ENCODE measurements at places on chromosomes 16 and 17.

GRCh38 chr17:37317867-37318266, 57.9 kb upstream of the C17orf78 start:
- DNase-seq = no peak

GRCh38 chr16:62135911-62136310, 99.7 kb upstream of the CDH8 start:
- DNase-seq = no peak

DNA sequence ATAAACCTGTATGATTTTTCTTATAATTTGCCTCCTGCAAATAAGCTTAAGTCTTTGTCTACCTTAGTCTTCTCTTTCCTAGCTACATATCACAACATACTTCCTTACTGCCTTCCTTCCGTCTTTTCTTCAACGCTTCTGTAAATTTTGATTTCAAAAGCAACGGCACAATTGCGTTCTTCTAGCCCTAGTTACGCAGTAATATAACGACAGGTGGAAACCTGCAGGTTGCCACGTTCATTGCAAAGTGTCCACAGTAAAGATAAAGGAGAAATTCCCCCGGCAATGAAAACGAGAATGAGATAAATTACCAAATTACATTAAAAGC, 546 bp upstream of the PSMD7 start:
- DNase-seq = no peak

- no peak for DNase-seq
These were observed 14.9 kb downstream of the DUS2 start for GRCh38 chr16:68037841-68038597.

- DNase-seq = no peak
These were observed 8.4 kb downstream of the RSPRY1 start for GRCh38 chr16:57194512-57194911.

GRCh38 chr16:281660-282255, 1.2 kb upstream of the PDIA2 start:
- no peak for DNase-seq

DNA sequence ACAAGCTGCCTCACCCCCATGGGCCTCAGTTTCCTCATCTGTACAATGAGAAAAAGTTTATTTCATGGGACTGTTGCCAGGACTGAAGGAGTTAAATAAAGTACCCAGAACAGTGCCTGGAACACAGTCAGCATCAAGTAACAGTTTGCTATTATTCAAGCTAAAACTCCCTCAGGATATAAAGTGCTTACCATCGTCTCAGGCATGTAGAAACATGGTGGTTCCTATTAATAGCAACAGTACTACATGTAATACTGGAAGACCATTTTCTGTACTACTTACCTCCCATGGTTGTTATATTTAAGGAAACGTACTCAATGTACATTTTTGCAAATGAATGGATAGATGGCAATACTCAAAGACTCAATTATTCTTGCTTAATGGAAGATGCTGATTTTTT, 93.4 kb downstream of the NCOR1 start:
- no peak for DNase-seq

GRCh38 chr17:74296548-74296936, 22.5 kb downstream of the DNAI2 start:
- no peak for DNase-seq

- DNase-seq = no peak
These were observed 9.4 kb upstream of the FASN start for GRCh38 chr17:82107341-82107860.

- no peak for DNase-seq
These were observed 54.9 kb downstream of the SREBF1 start for GRCh38 chr17:17781591-17782496.

GRCh38 chr16:59527206-59527997, 793.3 kb upstream of the GOT2 start:
- DNase-seq = no peak

DNA sequence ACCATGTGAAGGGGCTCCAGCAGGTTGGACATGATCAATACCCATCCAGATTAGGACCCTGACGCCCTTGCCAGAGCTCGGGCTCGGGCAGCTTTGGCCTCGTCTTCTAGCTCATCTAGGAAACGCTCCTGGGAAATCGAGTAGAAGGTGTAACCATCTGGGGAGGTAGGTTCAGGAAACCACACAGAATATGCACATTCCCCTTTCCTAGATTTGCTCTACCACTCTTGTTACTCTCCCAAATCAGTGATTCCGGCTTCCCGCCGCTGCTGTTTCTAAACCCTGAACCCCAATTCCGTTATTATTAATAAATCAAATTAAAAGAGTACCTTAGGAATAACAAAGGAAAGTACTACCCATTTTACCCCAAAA, 507 bp downstream of the COA3 start:
- DNase-seq = no peak

DNA sequence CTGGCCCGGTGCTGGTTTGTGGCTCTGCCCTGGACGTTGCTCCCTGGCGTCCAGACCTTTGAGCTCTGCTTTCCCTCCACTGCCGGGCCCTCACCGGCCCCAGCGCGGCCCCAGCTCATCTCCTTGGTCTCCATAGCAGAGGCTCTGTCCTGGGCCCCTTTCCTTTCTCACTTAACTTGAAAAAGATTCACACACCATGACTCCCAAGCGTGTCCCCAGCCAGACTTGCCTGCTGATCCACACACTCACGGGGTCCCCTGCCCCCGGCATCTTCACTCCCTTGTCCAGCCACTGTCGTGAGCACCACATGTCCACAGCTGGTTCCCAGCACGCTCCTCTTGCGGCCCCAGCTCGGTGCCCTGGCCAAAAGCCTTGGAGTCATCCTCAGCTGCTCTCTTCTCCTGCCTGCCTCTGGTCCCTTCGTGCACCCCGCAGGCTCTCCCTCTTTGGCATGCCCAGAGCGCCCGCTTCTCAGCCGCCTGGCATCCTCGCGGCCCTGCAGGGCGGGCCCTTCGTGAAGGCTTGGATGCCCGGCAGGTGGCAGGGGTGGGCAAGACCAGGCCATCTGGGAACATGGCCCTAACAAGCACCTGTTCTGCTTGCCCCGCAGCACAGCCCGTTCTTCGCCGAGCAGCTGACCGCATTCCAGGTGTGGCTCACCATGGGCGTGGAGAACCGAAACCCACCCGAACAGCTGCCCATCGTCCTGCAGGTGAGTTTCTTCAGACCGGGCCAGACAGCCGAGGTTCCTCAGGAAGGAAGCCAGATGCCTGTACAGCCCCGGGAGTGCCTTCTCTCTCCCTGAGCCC, 145.6 kb upstream of the CHMP6 start:
- no peak for DNase-seq

DNA sequence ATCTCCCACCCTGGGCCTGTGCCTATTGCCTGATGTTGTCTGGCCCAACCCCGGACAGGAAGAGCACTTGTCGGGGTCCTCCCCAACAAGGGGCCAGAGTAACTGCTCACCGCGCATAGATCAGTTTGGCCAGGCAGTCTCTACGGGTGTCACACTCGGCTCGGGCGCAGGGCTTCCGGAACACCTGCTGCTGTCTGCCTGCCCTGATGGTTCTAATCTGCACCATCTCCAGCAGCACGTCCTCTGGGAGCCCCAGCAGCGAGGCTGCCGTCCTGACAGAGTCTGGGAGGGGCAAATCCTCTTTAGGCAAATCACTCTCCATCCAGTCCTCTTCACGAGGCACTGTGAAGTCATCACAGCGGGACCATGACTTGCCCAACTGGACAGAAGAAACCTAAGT, 24.0 kb downstream of the MYO19 start:
- DNase-seq = no peak

GRCh38 chr17:78322327-78322857, 37.5 kb downstream of the SOCS3 start:
- DNase-seq = no peak

DNA sequence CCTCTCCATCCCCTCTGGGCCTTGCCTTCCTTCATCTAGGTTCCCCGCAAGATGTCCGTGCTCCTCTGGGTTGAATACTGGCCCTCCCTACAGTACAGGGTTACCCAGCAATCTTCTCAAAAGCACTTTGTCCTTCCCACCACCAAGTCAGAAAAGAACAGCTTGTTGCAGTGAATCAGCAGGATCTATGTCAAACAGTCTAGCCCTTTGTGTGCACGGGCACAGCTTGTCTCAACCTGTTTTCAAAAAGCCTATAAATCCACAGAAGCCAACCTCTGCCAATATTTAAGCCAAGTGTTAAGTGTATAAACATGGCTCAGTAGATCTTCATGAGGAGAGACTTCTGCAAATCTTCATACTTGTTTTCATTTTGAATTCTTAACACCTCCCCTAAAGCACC, 25.2 kb downstream of the C17orf67 start:
- DNase-seq = no peak

- DNase-seq = no peak
These were observed 141.5 kb upstream of the MED13 start for GRCh38 chr17:62206550-62206949.

GRCh38 chr17:69061721-69062556, 1.2 kb upstream of the ABCA9 start:
- DNase-seq = no peak

DNA sequence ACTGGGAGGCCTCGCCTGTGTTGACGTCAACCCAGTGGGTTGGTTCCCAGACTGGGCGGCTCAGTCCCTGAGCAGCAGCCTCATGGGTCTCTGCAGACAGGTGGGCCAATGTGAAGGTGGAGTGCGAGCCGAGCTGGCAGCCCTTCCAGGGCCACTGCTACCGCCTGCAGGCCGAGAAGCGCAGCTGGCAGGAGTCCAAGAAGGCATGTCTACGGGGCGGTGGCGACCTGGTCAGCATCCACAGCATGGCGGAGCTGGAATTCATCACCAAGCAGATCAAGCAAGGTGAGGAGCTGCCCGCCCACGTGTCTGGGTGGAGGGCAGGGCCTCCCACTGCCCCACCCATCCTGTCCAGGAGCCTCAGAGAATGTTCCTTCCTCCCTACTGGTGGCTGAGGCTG, 44.1 kb downstream of the MRC2 start:
- DNase-seq = no peak

DNA sequence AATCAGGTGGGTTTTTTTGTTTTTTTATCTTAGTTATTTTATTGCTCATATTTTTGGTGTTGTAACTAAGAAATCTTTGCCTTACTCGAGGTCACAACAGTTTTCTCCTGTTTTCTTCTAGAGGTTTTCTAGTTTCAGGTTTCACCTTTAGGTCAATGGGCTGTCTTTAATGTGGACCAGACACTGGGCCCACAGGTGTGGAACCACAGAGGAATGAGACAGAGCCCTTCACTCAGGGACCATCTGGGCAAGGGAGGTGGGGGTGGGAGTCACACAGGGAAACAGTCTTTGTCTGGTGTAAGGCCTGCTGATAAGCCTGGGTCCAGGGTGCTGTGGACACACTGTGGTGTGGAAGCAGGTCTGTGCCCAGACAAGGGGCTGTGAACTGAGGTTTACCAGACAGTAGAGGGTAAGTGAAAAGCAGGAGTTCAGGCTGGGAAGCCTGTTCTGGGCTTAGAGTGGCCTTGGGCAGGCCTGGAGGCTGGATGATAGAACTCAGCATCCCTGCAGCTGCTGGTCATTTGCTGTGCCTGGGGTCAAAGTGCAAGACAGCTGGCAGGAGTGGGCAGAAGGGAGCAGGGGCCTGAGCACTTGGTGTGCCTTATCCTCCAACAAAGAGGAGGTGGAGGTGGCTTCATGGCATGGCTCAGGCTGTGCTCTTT, 75.6 kb downstream of the SPECC1 start:
- no peak for DNase-seq

GRCh38 chr16:48250520-48251278, 3.4 kb upstream of the ABCC11 start:
- DNase-seq = no peak

- no peak for DNase-seq
These were observed 79.1 kb upstream of the C16orf82 start for GRCh38 chr16:26987597-26988010.

DNA sequence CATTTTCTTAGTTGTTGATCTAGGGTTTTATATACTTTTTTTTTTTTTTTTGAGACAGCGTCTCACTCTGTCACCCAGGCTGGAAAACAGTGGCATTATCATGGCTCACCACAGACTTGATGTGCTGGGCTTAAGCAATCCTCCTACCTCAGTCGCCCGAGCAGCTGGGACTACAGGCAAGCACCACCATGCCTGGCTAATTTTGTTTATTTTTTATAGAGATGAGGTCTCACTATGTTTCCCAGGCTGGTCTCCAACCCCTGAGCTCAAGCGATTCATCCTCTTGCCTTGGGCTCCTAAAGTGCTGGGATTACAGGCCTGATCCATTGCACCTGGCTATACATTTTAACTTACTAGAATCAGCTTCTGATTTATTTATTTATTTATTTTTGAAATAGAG, 34.2 kb upstream of the ATP2A3 start:
- DNase-seq = no peak

- DNase-seq = no peak
These were observed 19.5 kb downstream of the NUP85 start for GRCh38 chr17:75225016-75225415.

DNA sequence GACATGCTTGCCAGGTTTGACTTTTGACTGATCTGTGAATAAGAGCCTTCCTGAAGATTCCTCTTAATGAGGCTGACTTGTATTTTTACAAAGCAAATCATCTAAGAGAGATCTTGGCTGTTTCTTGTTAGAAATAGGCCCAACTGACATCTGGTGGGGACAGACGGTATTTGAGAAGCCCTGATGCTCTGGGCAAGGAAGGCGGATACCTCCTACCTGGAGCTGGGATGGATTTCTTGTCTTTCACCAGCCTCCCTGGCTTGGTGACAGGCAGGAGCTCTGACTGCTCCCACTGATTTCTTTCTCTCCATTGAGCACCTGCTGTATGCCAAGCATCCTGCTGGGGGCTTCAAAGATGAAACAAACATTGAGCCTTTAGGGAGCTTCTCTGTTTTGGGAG, 40.4 kb downstream of the AKAP1 start:
- no peak for DNase-seq

- DNase-seq = no peak
These were observed 145.6 kb upstream of the TBX2 start for GRCh38 chr17:61253937-61254574.

DNA sequence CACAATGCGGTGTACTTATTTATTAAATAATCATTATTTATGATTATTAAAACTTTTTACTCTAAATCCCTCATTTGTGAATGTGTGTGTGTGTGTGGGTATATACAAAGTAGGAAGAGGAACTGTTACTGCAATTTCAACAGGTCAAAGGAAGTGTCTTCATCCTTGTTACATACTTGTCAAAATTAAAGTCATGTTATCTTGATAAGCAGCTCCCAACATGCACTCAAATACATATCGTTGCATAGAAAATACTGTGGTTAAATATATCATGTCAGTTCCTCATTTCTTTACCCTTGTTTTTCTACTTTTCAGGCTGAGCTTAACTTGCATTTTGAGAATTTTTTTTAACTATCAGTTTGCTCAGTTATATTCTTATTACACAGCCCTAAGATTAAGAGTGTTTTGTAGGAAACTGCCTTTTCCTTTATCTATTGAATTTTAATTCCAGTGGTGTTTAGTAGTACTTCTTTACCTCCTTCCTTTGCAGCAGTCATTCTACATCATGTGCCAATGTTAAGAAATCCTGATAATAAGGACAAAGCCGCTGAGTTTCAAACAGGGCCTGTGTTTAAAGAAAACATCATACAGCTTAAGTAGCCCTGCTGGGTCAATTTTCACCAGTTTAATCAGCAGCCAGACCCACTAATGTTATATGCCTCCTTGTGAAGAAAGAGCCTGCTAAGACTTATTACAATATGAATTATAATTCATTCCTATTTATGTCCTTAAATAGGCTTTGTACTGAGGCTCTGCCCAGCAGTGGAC, 7.2 kb downstream of the EFCAB5 start:
- no peak for DNase-seq
